ENCODE measurements at places on chromosomes 5 and 9.

DNA sequence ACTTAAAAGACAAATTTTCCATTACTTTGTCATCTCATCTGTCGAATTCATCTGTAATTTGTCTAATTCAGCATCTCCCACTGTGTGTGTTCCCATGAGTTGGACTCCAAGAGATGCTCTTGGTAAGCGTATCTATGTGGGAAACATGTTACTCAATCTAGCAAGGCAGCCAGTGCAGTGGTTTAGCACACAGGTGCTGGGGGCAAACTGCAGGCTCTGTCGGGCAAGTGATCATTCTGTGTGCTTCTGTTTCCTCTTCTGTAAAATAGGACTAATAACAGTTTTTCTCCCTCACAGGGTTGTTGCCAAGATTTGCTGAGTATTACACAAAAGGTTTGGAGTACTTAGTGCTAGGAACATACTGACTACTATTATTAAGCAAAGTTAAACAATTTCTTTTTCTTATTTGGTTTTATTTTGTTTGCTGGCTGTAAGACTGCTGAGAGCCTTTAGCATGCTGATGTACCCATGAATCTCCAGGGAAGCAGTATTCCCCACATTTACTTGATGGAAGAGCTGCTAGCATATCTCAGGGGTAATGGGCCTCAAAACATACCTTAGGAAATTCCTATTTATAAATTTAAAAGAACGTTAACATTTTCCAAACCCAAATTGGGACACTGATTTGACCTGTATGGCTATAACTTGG lies 709 bp upstream of the GAPT start:
- no peak for DNase-seq

DNA sequence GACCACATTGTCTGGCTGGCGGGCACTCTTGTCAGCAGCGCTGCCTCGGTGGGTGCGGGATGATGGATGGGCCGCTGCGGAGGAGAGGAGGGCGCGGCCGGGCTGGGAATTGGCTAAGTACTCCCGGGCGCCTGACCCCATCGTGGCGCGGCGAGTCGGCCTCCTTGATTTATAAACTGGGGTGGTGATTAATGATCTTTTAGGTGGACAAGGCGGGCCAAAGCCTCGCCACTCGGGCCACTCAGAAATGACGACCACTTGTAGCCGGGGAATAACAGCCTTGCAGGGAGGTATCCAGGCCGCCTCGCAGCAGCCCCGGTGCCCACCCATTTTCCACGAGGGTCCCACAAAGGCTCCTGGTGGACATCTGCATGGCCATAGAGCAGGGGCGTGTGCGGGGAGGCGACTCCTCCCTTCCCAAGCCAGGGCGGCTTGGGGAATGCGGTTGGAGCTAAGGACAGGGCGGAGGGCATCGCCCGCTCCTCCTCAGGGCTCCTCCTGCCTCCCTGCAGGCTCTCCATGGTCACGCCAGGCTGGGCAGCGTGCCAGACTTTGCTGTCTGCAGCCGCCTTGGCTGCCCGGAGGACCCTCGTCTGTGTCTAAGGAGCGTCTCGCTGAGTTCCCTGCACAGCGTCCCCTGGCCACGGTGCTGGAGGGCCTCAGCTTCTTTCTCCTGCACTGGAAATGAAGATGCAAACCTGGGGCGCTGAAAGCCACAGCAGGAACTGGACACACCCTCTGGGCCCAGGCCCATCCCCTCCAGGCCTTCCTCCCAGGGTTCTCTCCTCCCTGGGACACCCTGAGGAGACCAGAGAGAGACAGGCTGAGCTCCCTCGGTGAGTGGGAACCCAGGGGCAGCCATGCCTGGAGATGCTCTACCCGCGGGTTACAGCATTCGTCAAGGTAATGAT lies 287.4 kb upstream of the IRX4 start:
- no peak for DNase-seq

GRCh38 chr9:33233626-33234342 lies 6.2 kb upstream of the SPINK4 start:
- no peak for DNase-seq

DNA sequence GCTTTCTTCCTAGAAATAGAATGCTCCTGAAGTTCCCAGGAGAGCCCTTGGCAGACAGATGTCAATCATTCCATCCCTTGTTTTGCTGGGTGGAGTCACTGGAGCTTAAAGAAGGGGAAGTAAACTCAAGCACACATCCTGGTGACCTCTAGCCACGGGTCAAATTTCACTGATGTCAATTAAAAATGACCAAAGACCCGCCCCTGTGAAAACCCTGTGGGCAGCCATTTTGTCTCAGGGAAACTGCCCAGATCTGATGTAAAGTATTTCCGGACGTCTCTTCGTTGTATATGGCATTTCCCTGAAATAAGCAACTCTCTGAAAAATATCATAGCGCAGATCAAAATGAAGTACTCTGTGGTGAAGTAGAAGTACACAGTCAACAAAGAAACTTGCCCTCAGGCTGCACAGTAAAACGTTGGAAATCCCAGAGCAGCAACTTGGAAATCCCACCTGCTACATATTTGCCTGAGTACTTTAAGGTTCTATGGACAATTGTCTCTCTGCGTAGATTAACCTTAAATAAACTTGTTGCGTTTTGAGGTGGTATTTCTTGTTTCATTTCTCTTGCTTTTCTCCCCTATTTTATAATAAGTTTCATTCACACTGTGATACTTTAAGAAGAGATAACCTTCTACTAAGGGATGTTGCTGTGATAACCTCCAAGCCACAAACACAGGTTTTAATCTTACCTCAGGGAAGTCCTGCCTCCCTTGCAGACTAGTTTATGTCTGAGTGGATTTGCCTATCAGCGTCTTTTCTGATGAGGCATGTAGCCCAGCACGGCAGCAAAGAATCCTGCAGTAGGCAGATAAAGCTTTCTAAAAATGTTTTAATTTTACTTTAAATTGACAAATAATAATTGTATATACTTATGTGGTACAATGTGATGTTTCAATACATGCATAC lies 60.9 kb upstream of the PIP5K1B start:
- no peak for DNase-seq

GRCh38 chr5:103889500-103890209 lies 327.1 kb upstream of the NUDT12 start:
- no peak for DNase-seq

GRCh38 chr5:131899686-131900085 lies 45.8 kb downstream of the MEIKIN start:
- no peak for DNase-seq

DNA sequence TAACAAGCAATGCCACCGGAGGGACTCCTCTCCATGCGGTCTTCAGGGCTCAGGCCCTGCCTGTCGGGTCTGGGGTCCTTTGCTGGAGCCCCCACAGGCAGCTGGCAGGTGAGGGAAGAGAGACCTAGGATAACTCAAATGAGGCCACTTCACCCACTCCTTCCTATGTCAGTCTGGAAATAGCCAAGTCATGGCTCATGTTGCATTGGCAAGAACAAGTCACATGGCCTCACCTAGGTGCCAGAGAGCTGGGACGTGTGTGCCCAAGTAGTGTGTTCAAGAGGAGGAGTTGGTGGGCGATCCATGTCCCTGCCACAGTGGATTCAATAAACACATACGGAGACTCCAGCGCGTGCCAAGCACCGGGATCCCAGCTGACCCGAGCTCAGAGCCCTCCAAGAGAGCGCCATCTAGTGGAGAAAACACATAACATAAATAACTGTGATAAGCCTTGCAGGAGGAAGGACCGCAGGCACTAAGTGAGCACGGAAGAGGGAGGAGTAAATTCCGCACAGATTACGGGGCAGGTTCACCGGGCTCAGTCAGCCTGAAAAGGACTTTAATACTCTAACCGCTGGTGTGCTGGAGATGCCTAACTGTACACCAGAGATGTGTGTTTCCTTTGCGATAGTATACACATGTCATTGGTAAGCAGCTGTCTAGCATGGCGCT lies 580.8 kb downstream of the CCDC171 start:
- no peak for DNase-seq

- DNase-seq = no peak
These were observed 127.6 kb downstream of the RFX3 start for GRCh38 chr9:3398232-3398648.

- no peak for DNase-seq
These were observed 68.1 kb downstream of the UBE2R2 start for GRCh38 chr9:33884856-33885701.

GRCh38 chr5:14545308-14545707 lies 36.3 kb upstream of the OTULINL start:
- no peak for DNase-seq
